ENCODE measurements at places on chromosomes 11 and 22.

GRCh38 chr22:43433451-43434274 is 21.8 kb downstream of the MPPED1 start:
- DNase-seq, result no peak

GRCh38 chr11:73173755-73174494 is 31.8 kb upstream of the FCHSD2 start:
- no peak for DNase-seq

DNA sequence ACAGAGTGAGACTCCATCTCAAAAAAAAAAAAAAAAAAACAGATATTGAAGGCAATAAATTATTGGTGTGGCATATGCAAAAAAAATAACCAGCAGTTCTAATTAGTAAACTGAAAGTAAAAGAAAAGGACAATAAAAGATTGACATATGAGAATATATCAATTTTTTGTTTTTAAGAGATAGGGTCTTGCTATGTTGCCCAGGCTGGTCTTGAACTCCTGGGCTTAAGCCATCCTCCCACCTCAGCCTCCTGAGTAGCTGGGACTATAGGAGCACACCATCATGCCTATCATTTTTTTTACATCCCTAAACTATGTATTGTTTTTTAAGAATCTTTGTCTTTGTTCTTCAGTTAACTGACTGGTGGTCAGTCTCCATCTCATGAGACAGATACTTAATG is 31.5 kb downstream of the PACSIN2 start:
- DNase-seq, result no peak

DNA sequence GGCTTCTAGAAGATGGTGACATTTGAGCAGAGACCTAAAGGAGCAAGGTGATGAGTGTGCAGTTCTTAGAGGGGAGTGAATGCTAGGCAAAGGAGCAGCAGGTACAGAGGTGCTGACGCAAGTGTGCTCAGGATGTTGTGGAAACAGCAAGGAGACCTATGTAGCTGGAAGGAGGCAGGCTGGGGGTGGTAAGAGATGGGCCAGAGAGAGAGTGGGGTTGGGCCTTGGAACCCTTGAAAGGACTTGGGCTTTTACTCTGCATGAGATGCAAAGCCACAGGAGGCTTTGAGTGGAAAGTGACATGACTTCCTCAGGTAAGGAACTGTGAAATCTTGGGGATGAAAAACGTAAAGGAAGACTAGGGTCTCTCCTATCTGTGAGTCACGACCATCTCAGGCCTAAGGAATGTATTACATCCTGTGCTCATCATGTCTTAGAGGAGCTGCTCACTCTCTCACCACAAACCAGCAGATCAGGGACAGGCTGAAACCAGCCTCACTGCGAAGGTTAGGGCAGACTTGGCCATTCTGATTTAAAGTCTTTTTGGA is 65.4 kb downstream of the MICAL2 start:
- DNase-seq, result no peak

- peak; percentile 71 for DNase-seq
These were observed 133.7 kb downstream of the ETS1 start for GRCh38 chr11:128453444-128454336.

DNA sequence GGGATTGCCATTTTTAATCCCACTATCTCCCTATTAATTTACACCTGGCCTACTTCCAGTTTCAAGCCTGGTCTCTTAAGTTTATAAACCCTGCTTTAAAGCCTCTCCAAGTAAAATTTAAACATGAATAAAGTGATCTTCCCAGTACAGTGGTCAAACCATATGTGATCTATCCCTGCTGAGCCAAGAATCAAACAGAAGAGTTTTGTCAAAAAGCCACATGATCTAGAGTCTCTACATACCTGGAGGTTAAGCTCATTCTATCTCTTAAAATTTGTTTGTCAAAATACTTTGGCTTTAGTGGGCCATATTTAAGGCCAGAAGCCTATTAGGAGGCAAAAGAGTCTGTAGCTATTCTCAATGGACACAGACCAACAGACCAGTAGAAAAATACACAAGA is 42.9 kb upstream of the DDI1 start:
- DNase-seq, result no peak

GRCh38 chr11:129375751-129376657 is at the start of gene BARX2:
BARX2 (plus strand) TSS chr11:129375848; CDS start chr11:129376036, 188 bp downstream.
- peak; percentile 49 for DNase-seq

GRCh38 chr22:18954990-18955571 is 19.0 kb upstream of the PRODH start:
- DNase-seq, result no peak

- DNase-seq, result peak; percentile 18
These were observed 745 bp downstream of the NCAM1 start for GRCh38 chr11:112961751-112962578.

- no peak for DNase-seq
These were observed 210.8 kb downstream of the CEP164 start for GRCh38 chr11:117538263-117539135.

DNA sequence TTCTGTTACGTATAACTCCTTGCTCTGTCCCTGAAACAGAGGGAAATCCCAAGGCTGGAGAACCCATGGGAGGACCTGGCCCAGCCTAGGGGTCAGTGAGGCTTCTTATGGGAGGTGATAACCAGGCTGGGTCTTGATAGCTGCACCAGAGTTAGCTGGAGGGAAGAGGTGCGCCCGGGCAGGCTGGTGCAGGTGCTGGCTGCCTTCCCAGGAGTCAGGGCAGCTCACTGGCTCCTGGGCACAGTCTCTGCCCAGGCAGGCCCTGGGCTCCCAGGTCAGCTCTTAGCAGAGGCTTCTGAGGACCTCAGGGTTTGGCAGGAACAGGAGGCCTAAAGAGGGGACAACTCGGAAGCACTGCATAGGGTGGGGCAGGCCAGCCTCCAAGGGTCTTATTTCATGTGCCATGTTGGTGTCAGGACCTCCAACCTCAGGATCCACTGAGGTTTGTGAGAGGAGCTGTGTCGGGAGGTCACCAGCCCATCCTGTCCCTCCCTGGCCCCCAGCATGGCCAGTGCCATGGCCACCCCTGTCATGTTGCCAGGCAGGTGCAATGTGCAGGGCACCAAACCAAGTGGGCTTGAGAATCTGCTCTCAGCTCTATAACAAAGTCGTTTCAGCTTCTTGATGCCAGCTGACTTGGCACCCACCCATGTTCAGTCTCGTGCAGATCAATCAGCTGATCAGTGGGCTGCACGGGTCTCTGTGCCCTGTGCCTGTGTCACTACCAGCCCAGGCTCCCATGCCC is 20.5 kb upstream of the CELSR1 start:
- DNase-seq, result peak; percentile 82

DNA sequence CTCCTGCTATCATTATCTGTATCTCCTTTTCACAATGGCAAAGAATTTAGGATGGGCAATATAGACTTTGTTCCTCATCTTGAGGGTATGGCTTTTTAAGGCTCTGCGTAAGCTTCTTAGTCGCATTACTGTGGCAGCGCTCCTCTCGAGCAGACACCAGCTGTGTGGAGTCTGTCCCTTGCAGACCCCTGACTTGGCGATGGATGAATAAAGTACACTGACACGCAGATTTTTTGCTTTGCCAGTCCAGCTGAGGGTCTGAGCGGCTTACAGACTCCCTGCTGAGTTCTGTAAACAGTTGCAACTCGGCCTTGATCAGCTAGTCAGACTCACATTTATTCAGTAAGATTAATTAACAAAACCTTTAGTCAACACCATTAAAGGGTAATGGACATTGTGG is 390.0 kb upstream of the CNTN5 start:
- no peak for DNase-seq

- DNase-seq, result peak; percentile 56
These were observed 12.3 kb downstream of the STARD10 start for GRCh38 chr11:72781313-72782080.

DNA sequence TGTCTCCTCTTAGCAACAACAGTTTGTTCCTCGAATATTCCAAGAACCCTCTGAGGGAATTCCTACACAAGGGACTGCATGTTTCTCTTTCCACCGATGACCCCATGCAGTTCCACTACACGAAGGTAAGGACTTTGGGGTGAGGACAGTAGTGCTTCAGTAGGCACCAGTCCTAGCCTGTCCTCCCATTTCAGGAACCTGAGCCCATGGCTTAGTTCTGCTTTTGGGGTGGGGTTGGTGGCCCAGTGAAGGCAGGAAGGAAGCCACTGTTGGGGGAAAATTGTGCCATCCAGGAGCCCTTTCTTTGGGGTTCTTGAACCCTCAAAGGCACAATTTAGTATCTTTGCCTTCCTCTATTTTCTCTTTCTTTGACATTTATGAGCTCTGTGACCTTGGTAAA is 38.2 kb downstream of the RNF141 start:
- no peak for DNase-seq

- no peak for DNase-seq
These were observed 56.8 kb downstream of the ELFN2 start for GRCh38 chr22:37370306-37370979.

DNA sequence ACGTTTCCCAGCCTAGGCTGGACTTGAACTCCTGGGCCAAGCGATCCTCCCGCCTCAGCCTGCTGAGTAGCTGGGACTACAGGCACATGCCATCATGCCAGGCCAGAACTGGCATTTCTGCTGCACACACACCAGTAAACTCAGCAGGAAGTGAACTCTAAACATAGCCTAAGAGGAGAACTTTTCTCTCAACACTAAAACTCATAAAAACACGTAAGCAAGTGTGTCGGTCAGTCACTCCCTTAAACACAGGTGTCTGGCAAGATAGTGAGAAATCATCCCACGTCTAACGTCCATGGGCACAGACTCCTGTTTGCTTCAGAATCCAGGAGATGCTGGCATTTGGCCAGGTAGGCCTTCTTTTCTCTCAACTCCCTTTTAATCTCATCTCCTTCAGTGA is 104.8 kb downstream of the RPL27A start:
- peak; percentile 46 for DNase-seq

DNA sequence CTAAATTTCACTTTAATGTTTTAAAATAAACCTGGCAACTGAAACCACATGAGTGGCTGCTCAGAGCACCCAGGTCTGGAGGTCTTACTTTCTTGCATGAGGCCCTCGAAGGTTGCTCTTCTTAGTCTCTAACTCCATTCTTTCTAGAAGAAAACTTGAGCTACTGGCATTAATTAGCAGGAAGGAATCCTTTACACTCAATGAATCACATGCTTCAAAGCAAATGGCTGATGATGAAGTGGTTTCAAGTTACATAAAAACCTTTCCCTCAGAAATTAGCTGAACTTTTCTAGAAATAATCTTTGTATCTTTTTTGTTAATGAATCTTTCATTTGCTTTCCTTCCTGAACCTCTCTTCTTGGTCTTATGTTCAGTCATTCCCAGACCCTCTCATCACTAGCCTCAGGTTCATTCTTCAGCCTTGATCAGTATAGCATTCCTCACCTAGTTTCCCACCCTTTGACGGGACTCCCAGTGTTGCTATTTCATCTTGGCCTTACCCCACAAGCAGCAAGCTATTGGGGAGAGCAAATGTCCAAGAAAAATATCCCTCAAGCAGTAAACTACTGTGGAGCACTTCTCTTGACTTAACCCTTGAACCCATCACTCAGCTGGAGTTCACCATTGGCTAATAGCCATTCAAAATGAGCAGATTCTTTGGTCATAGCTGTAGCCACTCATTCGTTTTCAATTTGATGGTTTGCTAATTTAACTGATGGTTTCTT is 75.1 kb downstream of the INSC start:
- DNase-seq, result no peak

DNA sequence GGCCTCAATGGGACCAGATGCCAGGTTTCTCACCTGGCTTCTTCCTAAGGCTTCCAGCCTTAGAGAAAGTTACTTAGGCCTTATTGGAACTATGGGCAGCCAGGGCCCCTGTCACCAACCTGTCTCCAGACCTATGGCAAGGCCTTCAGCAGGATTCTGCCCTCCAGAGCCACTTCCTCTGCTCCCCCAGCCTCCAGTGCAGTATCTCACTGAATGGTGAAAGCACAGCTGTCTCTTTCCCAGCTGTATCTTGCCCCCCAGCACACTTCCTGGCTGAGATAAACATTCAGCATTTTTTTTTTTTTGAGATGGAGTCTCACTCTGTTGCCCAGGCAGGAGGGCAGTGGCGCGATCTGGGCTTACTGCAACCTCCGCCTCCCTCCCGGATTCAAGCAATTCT is 1.5 kb downstream of the SLC2A11 start:
- DNase-seq, result no peak

- DNase-seq, result no peak
These were observed 69.9 kb downstream of the SLC5A12 start for GRCh38 chr11:26651916-26652315.

DNA sequence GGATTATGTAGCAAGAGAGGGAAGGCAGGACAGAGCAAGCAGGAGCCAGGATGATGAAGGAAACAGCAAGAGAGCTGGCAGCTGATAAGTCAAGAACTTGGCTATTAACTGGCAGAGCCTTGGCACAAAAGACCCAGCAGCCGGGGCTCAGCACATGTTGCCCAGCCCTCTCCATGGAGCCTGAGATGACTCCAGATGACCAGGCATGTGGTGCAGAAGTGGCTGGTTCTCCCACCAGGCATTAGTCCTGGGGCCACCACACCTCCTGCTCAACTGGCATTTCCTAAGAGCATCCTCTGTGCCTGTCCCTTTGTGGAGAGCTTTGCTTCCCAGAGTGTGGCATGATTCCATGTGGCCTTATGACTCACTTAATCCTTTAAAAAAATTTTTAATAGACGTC is 522.6 kb downstream of the MN1 start:
- DNase-seq, result no peak

- DNase-seq, result peak; percentile 34
These were observed 23.1 kb downstream of the A4GALT start for GRCh38 chr22:42697542-42698013.

DNA sequence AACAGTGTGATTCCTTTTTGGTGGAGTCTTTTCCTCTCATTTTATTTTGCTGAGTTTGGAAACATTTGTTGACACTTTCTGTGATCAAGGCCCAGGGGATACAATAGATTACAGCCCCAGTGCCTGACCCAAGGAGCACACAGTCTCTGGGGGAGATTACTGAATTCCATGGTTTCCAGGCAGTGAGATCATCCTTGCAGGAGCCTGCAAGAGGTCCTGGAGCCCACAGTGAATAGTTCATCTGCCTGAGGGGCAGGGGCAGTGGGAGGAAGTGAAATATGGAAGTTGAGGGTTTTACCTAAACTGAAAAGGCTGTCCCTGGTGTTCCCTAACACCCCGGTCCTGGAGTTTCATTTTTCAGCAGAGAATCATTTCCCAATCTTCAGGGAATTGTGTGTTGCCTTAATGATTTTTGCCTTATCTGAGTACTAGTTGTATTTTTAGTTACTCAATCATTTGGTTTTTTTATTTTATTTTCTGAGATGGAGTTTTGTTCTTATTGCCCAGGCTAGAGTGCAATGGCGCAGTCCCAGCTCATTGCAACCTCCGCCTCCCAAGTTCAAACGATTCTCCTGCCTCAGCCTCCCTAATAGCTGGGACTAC is 7.7 kb downstream of the CCS start:
- no peak for DNase-seq

DNA sequence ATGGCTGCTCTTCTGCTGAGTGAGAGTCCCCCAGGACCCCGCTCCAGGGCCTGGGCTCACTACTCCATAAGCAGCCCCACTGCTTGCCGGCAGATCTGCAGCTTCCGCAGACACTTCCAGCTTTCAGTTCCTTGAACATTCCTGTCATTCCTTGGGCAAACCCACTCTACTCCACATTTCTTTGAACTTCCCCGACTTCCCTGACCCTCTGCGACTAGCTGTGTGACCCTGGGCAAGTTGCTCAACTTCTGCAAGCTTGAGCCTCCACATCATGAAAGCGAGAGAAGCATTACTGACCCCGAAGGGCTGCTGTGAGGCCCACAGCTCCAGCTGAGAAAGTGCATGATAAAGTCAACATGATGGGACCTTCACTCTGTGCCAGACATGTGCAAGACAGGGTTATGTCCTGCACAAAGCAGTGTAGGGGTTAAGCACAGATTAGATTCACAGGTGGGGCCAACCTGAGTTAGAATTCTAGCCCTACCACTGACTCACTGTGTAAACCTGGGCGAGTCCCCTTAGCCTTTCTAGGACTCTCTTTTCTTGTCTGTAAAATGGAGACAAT is 51.8 kb downstream of the THAP12 start:
- no peak for DNase-seq

- no peak for DNase-seq
These were observed 7.7 kb upstream of the QSER1 start for GRCh38 chr11:32884770-32885384.
